ENCODE measurements at places on chromosomes 16 and 17. TPM values are rescaled to one million over a fixed set of nuclear protein-coding genes. Genes with fewer than 3 reads are reported as not detected.

- no peak for DNase-seq
Measured at GRCh38 chr17:5429191-5429887, 9.4 kb downstream of the RPAIN start.

DNA sequence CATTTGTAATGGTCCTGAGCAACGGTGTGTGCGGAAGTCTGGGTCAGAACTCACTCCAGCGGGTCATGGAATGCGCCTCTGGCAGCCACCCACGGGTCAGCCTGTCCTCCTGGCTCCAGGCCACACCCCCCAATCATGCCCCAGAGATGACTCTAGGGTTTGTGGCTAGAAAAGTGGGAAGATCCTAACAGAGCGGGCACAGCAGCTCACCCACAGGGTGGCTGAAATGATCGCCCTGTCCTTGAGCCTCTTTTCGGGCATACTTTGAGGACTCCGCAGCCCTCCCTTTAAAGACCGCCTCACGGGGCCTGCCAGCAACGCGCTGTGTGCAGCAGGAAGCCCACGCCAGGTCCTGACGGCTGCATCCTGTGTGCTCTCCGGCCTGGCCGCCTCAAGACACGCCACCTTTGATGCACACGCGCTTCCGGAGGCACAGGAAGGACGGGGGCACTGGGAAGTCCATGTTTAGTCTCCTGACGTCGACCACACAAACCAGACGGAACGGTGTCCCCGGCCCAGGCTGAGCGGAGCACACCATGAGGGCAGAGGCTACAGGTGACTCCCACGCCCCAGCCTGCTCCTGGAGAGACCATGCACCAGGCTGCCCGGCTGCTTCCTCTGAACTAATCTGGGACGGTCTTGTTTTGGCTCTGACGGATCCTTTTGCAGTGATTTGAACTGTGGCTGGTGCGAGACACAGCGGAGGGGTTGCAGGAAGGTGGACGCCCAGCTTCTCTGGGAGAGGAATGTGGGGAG lies 92.9 kb downstream of the TBC1D16 start:
- DNase-seq, result peak; percentile 16

The HBA2 gene
- 232 TPM for total RNA-seq

The DNAH9 gene
- 6.0 TPM for total RNA-seq

GRCh38 chr17:21012736-21013135 lies 30.1 kb downstream of the USP22 start:
- no peak for DNase-seq

The GAS2L2 gene
- 0.48 TPM for total RNA-seq

The RBBP6 gene
- 74.4 TPM for total RNA-seq

DNA sequence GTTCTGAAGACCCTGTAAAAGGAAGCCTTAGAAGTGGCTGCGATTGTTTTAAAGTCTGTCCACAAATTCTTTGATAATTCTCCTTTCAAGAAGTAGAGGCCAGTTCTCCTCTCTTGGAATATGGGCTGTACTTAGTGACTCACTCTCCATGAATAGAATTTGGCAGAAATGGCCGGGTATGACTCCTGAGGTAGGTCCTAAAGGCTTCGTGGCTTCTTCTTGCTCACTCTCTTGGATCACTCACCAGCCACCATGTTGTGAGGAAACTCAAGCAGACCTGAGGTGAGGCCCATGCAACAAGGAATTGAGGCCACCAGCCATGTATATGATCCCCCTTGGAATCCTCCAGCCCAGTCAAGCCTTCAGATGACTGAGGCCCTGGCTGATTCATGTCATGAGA lies 75.8 kb downstream of the WWOX start:
- DNase-seq, result no peak

DNA sequence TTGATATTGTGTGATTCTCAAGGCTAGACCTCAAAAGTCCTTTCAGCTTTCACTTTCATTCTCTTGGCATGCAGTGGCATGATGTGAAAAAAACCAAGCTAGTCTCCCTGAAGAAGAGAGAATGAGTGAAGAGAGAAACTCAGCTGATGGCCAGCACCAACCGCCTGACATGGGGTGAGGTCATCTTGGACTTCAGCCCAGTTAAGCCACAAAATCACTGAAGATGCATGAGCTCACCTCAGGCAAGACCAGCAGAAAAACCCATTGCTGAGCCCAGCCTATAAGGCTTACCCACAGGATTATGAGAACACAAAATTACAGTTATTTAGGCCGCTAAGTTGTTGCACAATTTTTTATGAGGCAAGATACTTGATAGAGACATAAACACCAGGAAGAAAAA lies 496.5 kb downstream of the TOX3 start:
- no peak for DNase-seq

- DNase-seq, result no peak
Measured at GRCh38 chr17:851924-852323, 69.8 kb downstream of the MRM3 start.

GRCh38 chr17:21029036-21029435 lies 13.8 kb downstream of the USP22 start:
- no peak for DNase-seq

Measured in omental fat pad (tissue), 4 donors.